ENCODE measurements at places on chromosomes 4 and X.

DNA sequence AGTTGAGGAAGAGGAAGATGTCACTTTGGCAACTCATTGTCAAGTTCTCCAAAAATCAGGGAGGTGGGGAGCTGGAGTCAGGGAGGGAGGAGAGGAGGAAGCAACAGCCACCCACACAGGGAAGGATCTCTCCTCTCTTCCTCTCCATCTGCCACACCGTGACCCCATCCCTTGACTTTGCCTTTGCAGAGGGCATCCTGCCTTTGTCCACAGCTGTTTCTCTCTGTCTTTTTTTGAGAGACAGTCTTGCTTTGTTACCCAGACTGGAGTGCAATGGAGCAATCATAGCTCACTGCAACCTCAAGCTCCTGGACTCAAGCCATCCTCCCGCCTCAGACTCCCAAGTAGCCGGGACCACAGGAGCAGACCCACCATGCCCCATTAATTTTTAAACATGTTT, 276.0 kb downstream of the SHOX start:
- DNase-seq: no peak

DNA sequence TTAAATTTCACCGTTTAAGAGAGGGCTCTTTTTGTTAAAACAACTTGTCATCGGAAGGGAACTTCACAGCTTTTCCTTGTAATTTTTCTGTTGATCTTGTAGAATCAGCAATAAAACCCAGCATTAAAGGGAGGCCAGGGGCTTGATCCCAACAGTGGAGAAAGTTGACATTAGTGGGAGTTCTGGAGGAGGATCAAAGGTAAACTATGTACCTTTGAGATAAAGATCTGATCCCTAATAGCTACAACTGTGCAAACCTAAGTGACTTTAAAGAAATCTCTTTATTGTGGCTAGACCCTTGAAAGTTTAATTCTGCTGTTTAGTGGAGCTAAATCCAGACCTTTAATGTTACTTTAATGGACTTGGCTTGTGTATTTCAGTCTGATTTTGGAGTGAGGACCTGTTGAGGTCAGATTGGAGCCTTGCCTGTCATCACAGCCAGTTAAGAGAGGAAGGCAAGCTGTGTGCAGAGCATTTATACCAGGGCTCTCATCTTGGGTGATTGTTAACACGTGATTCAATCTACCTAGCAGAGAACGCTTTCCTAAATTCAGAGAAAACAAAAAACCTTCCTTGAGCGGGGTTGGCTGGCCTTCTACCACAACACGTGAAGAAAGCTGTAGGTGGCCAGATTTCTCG, 1.7 kb downstream of the DOCK11 start:
- no peak for DNase-seq

DNA sequence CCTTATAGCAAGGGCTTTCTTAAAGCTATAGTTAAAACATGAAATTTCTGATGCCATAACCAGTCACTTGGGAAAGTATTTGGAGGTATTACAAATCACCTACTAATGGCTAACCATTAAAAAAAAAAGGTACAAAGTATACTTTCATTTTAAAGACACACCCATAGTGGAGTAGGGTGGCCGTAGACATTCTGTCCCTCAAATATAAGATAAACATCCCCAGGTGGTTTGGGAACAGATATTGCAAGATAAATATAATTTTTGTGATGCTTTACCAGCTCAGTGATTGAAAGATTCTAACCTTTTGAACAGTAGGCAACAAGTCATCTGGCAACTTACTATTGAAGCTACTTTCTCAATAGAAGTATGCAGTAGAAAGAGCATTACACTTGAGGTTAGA, 6.2 kb upstream of the FAT1 start:
- DNase-seq: no peak

DNA sequence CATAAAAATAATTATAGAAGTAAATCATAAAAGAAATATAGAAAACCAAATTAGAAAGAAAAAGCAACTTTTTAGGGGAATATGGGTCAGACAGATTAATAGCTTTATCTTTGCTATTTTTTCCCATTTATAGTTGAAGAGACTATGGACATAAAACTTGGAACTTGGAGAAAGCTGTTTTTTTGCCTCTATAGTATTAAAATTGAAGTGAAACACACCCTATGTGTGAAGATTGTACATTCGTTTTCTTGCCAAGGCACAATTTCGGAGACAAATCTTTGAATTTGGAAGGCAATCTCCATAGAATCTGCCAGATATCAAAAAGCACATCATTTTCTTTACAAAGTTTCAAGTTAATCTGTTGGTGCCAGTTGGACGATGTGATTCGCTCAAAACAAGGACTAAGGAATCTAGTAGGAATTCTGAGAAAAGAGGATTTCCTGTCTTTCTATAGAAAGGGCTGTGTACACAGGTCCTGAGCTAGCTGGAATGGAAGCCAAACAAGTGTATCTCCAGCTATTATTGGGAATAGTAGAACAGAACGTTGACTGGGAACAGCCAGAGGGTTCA, 156.3 kb downstream of the SLC7A11 start:
- no peak for DNase-seq

DNA sequence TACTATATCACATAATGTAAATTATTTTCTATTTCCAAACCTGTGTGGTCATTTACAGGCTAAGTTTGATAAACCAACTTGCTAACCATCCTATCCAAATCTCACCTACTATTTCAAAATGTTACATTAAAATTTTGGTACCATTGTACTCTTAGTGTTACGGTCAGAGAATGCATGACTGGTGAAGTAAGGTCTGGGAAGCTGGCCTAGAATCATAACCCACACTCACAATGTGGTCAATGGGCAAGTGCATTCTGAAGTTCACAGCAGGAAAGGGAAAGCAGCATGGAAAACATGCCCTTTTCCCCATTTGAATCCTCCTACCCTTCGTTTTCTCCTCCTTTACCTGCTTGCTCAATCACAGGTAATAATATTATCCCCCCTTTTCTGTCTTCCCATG, 54.4 kb downstream of the PPP3CA start:
- no peak for DNase-seq
